Progenitor cell of endocrine pancreas (in vitro differentiated cells): ENCODE measurements at places on chromosomes 5 and 9.

- no peak for DNase-seq
Observed at GRCh38 chr5:83428126-83428525, 43.4 kb upstream of the VCAN start.

DNA sequence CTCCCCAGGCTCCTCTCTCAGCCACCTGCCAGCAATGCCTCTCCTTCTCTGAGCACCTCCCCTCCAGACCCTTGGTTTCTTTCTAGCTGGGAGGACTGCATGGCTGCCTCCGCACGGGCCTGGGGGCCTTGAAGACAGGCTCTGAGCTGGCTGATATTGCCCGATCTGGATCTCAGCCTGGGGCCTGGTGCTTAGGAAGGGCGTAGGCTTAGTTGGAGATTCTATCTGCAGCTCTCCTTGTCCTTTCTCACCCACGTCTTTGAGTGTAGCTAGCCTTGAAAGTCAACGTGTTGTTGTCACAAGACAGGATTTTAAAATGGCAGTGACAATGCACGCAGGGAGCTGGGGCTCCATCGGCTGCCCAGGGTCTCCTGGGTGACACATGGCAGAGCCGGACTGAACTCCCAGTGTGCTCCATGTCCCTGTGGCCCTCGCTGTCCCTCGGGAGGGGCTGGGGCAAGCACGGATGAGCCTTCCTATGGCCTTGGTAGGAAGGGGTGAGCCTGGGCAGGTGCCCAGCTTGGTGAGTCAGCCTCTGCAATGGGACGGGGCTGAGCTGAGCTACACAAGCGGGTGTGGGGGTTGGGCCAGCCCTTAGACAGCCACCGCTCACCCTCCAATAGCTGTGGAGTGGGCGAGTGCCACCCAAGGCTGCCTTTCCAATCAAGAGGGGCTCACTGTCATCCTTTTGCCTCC is 9.4 kb downstream of the ADAMTSL2 start:
- no peak for DNase-seq

DNA sequence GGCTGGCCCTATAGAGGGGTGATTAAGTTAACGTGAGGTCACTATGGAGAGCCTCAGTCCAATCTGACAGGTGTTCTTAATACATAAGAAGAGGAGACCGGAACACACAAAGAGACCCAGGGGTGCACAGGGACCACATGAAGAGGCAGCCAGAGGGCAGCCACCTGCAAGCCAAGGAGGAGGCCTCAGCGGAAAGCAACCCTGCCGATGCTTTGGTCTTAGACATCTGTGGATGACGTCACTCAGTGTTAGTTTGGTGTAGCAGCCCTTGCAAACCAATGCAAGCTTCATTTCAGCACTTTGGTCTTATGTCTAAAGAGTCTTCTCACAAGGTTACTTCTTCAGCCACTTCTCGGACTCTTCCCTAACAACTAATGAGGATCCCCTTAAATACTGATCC is 47.6 kb upstream of the GRHPR start:
- DNase-seq, result no peak

GRCh38 chr5:120096413-120096812 is 367.7 kb upstream of the PRR16 start:
- no peak for DNase-seq

- no peak for DNase-seq
Observed at GRCh38 chr9:127903557-127904475, 4.4 kb upstream of the ST6GALNAC6 start.

GRCh38 chr5:102818345-102818744 is 63.2 kb downstream of the PAM start:
- no peak for DNase-seq

DNA sequence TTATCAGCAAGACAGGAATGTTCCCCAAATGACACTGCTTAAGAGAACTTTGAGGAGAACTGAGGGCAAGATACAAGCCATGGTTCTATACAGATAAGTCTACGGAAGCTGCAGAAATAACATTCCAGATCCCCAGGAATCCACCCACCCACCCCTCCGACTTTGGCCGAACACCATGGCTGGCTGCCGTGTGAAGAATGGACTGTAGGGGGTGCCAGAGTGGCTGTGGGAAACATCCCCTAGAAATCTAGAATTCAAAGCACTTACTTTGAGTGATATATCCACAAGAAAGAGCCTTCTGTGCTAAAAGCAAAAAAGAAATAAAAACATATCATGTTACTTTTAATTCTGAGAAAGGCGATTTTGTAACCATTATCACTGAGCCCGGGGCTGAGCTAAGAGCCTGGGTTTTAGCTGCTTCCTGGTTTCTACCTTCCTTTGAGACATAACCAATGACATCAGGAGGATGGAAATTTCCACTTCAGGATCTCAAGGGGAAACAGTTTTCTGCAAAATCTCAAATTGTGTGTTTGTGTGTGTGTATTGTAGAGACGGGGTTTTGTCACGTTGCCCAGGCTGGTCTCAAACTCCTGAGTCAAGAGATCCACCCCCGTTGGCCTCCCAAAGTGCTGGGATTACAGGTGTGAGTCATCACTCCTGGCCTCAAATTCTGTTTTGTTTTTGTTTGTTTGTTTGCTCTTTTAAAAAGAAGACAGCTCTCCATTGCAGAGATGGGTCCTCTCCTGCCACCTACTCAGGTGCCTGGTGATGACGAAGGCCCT is 36.4 kb downstream of the GGTA1 start:
- DNase-seq, result peak; percentile 16

- no peak for DNase-seq
Observed at GRCh38 chr5:135704616-135705015, 125.8 kb upstream of the CXCL14 start.

- no peak for DNase-seq
Observed at GRCh38 chr5:151236888-151237287, 13.0 kb upstream of the CCDC69 start.
